ENCODE measurements at places on chromosomes 3 and 15.

DNA sequence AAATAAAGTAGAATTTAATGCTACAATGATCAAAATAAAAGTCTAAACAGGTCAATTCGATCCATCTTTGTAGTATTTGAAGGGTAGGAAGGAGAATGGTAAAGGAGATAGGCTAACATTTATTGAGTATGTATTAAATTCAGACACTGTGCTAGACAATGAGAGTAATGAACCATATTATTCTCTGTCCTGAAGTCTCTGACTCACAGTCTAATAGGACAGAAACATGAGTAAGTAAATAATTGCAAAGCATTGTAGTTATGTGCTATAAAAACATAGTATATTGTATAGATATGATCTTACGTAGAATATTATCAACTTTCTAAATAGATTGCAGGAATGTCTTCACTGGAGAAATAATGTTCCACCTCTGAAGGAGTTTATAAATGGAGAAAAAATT is 64.5 kb downstream of the MDFIC2 start:
- no peak for DNase-seq

- no peak for DNase-seq
Observed at GRCh38 chr3:103367481-103367880, 932.7 kb downstream of the ZPLD1 start.

- no peak for DNase-seq
Observed at GRCh38 chr15:100891307-100892012, 11.8 kb downstream of the ALDH1A3 start.

DNA sequence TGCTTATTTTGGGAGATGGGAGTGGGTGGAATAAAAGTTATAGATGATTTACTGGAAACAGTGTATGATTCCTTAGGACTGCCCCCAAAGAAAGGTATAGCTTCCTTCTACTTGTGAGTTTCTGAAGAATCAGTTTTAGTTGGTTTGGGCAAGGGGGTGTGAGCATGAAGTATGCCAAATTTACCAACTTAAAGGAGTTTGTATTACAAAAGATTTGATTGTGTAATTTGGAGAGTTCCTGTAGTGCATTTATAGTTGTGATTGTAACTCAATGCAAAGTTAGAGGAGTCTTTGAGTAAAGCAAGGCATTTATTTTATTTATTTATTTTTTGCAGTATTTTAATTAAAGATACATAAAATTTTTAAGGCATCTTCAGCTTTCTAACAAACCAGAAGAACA is 42.8 kb downstream of the TSC22D2 start:
- DNase-seq, result no peak

GRCh38 chr3:171159822-171160157 is 133.3 kb upstream of the SLC2A2 start:
- no peak for DNase-seq

DNA sequence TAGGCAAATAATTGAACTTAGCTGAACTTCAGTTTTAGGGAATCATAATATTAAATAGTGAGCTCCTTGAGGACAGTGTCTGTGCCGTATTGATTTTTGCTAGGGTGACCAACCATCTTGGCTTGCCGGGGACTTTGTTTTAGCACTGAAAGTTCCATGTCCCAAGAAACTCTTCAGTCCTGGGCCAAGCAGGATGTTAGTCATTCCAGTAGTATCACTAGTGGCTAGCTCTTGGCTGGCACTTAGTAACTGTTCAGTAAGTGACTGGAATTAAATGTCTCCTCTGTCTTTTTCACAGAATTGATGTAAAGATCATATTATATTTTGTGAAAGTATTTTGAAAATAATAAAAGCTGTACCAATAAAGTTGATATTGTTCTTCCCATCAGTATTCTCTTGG is 42.3 kb downstream of the RSRC1 start:
- DNase-seq, result no peak

DNA sequence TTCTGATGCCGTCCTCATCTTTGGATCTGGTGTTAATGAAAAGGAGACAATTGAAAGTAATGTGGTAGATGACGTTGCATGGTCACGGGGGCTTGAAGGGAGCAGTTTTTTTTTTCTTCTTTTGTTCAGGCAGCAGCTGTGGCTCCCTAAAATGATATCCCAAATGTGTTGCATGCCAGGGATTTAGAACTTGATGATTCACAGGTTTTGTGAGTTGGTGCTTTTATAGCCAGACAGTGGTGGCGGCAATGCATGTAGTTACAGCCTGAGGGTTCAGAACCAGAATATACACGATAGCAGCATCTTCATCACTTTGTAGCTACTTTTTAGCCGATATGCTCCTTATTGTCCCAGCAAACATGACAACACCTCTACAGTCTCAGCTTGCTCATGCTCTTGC is 133.4 kb downstream of the CHST2 start:
- DNase-seq, result no peak

GRCh38 chr3:140387244-140387643 is 290.6 kb upstream of the TRIM42 start:
- DNase-seq, result no peak

- no peak for DNase-seq
Observed at GRCh38 chr3:136909187-136909586, 47.2 kb downstream of the NCK1 start.

GRCh38 chr3:39727415-39727814 is 82.0 kb upstream of the MYRIP start:
- no peak for DNase-seq

GRCh38 chr3:156358232-156358631 is 196.7 kb downstream of the SSR3 start:
- no peak for DNase-seq

- no peak for DNase-seq
Observed at GRCh38 chr15:86849558-86850285, 770.1 kb downstream of the AGBL1 start.

DNA sequence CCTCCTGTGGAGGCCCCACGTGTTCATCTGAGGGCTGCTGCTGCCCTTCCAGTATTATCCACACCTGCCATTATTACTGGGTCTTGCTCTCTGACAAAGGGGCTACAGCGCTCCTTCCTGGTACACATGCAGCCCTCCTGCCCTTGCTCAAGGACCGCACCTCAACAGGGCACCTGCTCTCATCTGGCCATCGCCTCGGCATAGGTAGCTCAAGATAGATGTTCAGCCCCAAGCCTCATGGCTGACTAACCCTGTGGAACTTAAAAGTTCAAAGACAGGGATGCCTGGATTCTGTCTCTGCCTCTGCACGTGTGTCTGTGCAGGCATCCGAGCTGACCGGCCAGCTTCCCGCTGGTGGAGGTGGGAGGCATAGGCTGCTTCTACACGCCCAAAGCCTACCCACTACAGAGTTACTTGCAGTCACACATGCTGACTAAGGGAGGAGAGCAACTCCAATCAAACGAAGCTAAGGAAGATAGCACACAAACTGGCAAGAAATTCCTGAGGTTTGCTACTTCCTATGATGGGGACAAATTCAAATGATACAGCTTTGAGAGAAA is 152.5 kb upstream of the ATP10A start:
- no peak for DNase-seq

DNA sequence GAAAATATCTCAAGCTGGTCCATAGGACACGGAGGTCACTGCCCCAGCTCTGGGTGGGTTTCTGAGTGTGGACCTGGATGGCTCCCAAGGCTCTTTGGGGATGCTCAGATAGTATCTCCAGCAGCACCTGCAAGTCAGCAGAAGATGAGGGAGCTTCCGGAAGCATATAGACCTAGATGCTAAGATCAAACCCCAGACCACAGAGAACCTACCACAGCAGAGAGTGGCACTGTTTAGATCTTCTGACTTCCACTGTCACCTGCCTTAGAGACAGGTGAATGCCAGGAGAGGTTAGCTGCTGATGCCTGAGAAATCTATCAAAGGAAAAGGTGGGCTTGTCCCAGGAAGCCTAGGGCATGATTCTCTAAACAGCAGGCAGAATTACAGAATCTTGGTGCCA is 105.7 kb upstream of the TRPM1 start:
- no peak for DNase-seq

- no peak for DNase-seq
Observed at GRCh38 chr3:50264964-50265485, 3.9 kb upstream of the SEMA3B start.

GRCh38 chr3:29083676-29084075 is 197.2 kb upstream of the RBMS3 start:
- DNase-seq, result no peak

DNA sequence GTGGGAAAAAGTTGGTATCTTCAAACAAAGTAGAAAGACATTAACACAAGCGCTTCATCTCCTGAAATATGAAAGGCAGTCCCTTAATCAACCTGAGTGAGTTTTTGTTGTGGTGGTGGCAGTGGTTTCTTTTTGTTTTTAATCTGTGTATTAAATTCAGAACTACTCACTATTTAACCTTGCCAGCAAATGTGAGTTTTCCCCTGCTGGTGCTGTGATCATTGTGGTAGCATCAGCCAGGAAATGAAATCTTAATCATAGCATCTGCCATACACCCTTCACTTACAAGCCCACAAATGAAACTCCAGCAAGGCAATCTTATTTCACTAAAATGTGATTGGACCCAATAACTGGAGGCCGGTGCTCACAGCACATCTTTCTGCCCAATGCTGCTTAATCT is 229.7 kb downstream of the SHOX2 start:
- no peak for DNase-seq

DNA sequence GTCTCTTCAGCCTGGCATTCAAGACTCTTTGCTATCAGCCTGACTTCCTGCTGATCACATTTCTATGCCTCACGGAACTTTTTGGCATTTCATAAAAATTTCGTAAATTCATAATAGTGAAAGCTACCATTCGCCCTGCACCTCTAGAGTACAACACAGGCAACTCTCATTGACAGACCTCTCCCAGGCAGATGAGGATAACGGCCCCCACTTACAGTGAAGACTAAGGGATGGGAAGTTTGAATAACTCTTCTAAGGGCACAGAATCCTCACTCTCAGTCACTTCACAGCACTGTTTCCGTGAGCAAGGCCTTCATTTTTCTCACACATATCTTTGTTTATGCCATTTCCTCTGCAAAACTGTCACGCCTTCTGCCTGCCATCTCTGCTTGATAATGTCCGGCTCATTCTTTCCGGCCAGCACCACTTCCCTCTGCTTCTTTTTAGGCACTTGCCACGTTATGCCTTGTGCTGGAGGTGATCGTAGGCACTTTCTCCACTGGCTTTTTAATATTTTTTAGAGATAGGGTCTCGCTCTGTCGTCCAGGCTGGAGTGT is 224.1 kb upstream of the HES1 start:
- DNase-seq, result no peak

- DNase-seq, result no peak
Observed at GRCh38 chr3:130939753-130940152, 45.9 kb downstream of the ATP2C1 start.

DNA sequence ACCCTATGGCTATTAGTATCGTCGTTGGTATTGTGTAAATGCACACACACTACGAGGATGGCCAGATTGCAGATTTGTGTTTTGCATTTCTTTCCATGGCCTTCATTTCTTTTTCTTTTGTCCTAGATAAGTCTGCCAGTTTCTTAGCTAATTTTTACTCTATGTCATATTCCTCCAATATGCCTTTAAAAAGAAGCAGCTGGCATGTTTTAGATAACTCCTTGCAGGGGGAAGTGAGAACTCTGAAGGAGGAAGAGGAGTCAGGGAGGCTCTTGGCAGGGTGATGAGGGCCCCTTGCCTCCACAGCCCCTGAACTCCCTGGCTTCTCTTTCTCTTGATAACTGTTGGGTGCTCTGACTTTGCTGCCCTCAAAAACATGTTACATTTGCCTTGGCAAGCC is 244.0 kb downstream of the GABRG3 start:
- no peak for DNase-seq

DNA sequence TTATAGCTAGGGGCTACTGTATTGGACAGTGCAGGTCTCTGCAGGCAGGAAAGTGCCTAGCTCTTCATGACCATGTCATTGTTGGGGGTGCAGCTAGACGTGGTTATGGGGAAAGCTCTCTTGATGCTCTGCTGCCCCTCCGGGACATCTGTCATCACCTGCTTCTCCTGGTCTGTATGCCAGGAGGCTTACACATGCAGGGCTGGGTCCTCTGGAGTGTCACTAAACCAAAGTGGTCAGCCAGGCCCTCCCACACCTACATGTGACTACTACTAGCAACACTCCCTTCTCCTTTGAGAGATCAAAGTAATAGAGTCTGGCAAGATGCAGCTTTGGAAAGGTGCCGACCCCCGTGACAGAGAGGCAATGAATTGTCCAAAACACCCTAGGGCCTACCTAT is 98.5 kb downstream of the SST start:
- no peak for DNase-seq

GRCh38 chr15:24823473-24823872 is 131.3 kb upstream of the SNRPN start:
- DNase-seq, result no peak

DNA sequence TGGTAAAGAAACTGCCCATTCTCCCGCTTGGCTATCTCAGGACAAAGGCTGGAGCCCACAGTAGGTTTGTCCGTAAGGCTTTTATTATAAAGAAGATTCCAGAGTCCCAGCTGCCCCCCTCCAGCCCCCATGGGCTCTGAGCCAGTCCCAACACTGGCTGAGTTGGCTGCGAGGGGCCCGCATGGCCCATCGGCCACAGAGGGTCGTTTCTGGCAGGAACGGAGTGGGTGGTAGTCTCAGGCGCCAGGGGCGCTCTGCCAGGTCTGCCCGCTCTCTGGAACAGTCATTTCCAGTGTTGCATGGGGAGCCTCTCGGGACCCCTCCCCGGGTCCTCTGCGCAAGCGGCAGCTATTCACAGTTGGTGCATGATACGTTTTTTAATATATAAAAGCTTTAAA is 12.2 kb downstream of the H1-8 start:
- DNase-seq, result no peak

GRCh38 chr3:8482263-8482662 is 19.4 kb upstream of the LMCD1 start:
- DNase-seq, result no peak

GRCh38 chr15:95624616-95625361 is 705.7 kb upstream of the NR2F2 start:
- DNase-seq, result no peak

- no peak for DNase-seq
Observed at GRCh38 chr3:150132101-150132749, 161.5 kb upstream of the PFN2 start.

GRCh38 chr15:76286271-76286879 is 24.9 kb downstream of the ETFA start:
- DNase-seq, result no peak

- DNase-seq, result no peak
Observed at GRCh38 chr15:58556028-58556361, 124.2 kb downstream of the LIPC start.

GRCh38 chr3:45104715-45105711 is 41.2 kb downstream of the CDCP1 start:
- no peak for DNase-seq

DNA sequence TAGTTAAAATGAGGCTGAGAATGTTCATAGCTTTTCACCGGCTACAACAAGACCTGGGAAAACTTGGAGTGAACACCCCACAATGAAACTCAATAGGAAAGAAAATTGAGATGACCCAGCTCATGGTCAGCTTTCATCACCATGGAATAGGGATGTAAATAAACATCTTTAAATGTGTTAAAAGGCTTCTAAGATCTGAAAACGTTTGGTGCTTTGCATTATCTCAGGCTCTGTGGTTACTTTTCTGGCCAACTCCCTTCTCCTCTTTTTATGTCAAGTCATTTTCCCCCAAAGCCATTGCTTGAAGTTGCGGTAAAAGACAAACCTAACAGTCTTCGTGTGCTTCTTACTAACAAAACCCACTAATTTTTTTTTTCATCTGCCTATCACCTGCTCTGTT is 195.8 kb downstream of the MECOM start:
- no peak for DNase-seq

GRCh38 chr3:54714035-54714434 is 213.8 kb downstream of the LRTM1 start:
- DNase-seq, result no peak
